ENCODE measurements at places on chromosomes 2 and 18.

GRCh38 chr2:32849456-32850194 lies 97.1 kb upstream of the LTBP1 start:
- no peak for DNase-seq

GRCh38 chr2:218904176-218904575 lies 23.5 kb downstream of the WNT10A start:
- DNase-seq = no peak

DNA sequence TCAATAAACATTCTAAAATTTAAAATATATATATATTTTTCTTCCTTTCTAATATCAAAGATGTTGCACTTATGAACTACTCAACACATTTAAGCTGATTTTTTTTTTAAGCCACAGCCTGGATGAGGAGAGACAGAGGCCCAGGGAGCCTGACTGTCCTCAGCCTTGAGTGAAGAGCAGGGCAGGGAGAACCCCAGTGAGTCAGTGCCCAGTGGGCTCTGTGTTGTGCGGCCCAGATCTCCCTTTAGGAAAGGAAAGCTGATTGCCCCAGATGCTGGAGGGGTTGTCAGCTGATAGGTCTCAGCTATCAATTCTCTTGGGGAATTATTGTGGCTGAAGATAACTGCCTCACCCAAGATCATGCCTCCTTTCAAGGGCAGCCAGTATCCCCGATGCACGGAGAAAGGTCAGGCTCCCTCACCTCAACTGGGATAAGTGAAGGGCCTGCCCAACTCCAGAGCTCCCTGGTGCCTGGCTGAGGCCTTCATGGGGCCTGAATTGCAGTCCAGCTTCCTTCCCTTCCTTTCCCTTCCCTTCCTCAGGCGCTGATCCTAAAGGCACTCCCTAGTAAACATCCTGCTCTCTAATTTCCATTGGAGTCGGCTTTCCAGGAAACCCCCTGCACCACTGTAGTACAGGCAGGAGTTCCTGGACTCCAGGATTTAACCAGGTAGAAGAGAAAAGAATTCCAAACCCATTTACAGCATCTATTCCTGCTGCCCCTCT lies 106.9 kb upstream of the ATL2 start:
- DNase-seq = no peak

GRCh38 chr18:33578518-33579348 lies 714 bp downstream of the ASXL3 start:
- DNase-seq = no peak

DNA sequence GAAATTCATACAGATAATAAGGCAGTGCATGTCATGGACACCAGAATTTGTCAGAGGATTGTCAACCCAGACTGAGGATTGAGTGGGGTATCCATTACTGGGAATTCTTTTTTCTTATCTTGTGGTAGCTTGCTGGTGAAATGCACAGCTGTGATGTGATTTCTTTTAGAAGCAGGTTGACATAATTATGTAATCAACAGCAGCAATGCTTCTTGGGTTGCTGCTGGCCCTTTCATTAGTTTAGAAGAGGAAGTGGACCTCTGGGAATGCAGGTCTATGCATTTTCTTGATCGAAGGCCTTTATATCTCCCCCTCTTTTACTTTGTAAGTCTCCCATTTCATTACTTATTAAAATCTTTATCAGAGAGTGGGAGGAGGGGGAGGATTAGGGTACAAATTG lies 319.9 kb downstream of the AGPS start:
- DNase-seq = no peak

GRCh38 chr2:60479226-60480088 lies 74.0 kb downstream of the BCL11A start:
- no peak for DNase-seq

- peak; percentile 78 for DNase-seq
Observed at GRCh38 chr2:44244135-44244871, 31.0 kb upstream of the SLC3A1 start.

- no peak for DNase-seq
Observed at GRCh38 chr2:163752267-163752666, 16.5 kb upstream of the FIGN start.

DNA sequence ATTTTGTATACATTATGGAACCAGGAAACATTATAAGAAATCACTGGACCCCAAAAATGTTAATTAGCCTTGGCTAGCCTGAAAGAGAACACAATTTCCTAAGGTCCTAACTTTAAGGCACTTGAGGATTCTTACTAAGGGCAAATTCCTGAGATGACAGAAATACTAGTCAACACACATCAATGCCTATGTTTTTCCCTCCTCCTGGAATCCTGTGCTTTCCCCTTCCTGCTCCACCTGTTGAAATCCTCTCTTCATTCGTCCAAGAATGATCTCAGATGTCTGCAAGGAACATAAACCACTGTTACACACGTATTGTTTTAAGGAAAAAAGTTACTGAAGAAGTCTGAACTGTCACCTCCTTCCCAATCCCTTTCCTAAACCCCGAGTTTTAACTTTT lies 21.2 kb upstream of the DARS1 start:
- DNase-seq = no peak

DNA sequence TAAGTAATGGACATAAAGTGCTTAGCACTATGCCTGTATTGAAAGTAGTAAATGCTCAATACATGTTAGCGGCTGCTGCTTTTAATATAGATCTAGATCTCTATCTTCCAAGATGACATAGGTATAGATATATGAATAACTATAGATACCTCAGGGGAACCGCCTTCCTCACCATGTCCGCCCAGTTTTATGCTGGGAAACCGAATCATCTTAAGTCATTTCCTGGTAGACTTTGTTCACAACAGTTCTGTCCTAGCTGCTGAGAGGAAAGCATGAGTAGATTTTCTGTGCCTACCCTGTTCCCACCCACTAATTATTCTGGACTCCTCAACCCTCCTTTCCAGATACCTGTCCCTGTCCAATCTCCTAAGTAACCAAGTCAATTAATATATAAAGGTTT lies 21.6 kb upstream of the ITM2C start:
- DNase-seq = no peak

DNA sequence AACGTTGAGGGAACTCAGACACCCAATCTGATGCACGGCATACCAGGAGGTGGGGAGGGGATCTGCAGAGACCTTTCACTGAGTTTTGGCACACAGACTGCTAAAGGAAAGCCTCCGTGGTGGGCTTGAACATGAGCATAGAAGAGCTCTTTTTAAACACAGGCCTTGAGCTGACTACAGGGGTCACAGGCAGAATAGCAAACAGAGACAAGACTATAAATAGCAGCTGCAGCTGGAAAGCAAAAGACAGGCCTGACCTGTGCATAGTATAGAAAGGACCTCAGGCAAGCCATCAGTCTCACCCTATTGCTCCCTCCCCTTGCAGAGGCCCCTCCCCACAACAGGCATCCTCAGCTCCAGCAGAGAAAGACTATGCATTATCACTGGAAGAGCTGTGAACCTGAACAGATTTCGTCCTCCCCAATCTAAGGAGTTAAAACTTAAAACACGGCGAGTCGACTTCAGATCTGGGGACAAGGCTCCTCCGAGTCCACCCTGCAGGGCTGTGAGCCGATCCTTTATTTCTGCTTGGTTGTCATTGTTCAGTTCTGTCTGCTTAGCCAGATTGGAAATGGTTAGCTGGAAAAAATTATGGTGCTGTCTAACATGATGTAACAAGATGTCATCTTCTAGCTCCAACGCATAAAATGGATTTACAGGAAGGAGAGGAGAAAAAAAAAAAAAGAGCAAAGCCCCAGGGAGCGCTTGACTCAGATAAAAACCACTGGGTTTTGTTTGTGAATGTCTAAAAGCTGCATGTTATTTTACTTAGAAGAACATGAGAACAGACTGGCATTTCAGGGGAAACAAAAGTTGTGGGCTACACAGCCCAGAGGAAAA lies 25.2 kb upstream of the LCLAT1 start:
- peak; percentile 73 for DNase-seq

DNA sequence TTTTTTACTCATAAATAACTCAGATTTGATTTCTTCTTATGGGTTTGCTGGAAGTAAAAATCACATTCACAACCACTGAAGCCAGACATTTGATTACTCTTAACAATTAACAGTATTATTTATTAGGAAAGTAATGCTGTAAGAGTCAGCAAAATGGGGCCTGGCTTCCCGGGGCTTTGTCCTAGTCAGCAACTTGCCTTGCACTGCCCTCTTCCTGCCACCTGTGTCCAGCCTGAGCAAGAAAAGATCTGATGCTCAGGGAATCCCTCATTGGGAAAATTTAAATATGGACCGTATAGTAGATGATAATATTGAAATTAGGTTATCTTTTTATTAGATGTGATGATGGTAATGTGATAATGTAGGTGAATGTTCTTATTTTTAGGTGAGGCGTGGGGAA lies 30.8 kb upstream of the ACYP2 start:
- DNase-seq = no peak

DNA sequence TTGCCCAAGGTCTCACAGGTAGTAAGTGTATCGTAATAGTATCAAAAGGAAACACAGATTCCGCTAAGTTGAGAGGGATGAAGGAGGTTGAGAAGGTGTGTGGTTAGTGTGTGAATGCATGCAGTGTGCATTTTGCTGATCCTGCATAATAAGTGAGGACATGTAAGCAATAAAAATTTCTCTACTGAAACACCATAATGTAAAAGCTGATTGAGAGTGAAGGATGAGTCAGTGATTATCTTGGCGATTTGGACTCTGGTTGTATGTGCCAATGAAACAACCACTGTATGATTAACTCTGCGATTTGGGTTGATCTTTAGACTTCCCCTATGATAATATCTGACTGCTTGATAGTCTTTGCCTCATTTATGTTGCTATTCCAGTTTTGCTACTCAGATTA lies 16.7 kb upstream of the ADGRF3 start:
- no peak for DNase-seq

- no peak for DNase-seq
Observed at GRCh38 chr2:20667151-20667530, 197 bp downstream of the GDF7 start.

DNA sequence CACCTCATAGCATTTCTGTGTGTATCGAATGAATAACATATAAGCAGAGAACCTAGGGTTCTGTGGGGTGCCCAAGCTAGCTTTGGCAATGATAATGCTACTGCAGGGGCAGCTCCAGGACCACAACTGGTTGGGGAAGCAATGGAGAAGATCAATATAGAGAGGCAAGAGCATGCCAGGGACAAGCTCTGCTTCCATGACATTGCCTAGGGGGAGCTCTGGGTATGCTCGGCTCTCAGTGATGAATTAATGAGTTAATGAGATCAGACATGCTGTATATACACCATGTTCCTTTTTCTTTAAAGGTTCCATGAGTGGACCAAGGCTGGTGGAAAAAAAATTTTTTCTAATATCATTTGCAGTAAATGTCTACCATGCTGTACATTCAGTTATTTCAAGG lies 618.4 kb downstream of the BCL11A start:
- DNase-seq = no peak

DNA sequence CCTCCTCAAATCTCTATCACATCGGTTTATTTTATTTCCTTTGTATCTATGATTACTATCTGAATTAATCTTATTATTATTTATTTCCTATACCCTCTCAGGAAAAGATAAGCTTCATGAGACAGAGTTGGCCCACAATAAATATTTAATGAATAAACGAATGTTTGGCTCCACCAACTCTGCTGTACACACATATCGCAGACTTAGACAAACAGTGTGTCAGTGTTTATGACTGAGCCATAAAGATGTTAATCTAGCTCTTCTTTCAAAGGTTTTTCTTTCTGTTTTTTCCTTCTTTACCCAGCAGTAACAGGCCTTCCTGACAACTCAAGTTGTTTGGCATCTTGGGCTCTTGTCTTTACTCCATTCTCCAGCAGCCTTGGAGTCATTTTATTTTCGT lies 329.5 kb downstream of the CDH2 start:
- DNase-seq = no peak

DNA sequence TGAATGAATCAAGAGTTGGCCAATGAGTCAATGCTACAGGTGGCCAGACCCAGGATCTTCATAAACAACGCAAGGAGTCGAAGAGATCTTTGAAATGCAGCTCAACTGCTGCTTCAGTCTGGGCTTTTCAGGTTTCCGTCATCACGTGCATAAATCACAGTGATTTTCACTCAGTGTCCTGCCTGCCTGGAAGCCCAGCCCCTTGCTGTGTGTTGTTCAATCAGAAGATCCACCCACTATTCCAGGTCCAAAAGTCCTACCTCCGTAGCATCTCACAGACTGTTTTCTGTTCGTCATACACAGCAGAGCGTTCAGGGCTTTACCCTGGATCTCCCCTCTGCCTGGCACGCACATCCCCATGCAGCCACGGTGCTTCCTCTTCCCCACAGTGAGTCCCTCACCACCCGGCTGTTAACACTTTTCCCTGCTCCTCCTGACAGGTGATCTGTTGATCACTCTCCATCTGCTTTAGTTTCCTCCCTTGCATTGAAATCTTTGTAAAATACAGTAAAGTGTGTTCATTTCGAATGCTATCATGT lies 216.3 kb downstream of the MYT1L start:
- DNase-seq = no peak

GRCh38 chr2:115652652-115653051 lies 1210.2 kb downstream of the DPP10 start:
- no peak for DNase-seq

- DNase-seq = no peak
Observed at GRCh38 chr2:212871597-212871996, 279.8 kb downstream of the IKZF2 start.

DNA sequence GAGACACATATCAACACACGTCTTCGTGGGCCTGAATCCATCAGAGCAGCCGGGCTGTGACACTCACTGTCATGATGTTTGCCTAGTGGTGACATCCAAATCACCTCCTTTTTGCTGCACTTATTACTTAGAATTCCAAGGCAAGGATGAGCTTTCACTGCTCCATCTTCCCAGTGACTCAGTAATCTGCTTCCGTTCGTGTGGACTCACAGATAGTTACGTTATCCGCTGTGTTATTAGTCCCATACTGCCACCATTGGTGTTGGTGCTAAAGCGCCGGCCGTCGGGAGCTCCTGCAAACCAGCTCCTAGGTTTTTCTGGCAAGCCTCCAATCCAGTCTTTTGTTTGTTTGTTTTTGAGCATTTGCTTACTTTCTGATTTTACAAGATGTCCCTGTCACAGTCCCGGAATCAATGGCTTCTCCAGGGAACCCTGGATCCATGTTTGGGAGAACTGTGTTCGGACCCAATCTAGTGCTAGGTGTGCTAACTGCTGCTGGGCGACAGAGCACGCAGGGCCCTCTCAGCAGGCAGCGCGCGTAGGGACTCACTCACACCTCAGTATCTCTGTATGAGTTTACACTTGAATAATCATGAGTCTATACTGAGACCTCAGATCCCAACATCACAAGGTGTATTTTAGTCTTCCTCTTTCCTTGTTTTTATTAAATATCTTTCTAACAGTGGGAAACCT lies 42.6 kb downstream of the HDAC4 start:
- DNase-seq = no peak

- no peak for DNase-seq
Observed at GRCh38 chr2:204159526-204159925, 223.0 kb downstream of the ICOS start.

GRCh38 chr18:29185801-29186200 lies 1008.9 kb upstream of the CDH2 start:
- no peak for DNase-seq

DNA sequence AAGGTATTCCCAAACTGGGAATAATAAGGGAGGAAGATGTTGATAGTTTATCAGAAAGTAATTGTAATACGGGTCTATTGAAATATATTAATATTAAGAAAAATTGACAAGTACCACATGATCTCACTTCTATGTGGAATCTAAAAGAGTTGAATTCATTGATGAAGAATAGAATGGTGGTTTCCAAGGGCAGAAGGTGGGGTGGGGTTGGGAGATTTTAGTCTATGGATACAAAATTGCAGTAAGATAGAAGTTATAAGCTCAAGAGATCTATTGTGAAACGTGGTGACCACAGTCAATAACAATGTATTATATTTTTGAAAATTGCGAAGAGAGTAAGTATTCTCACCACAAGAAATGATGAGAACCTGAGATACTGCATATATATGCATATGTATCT lies 38.9 kb downstream of the COL3A1 start:
- DNase-seq = no peak

GRCh38 chr18:58392324-58393000 lies 236.4 kb downstream of the ALPK2 start:
- DNase-seq = no peak

Measured in activated effector memory CD4-positive, alpha-beta T cell treated with anti-CD3 and anti-CD28 coated beads, Interleukin-2, amount 50 U/mL, for 16 hours (primary cell).